CD8-positive, alpha-beta memory T cell (primary cell): ENCODE measurements at places on chromosomes 11 and 22. TPM values are rescaled to one million over a fixed set of nuclear protein-coding genes. Genes with fewer than 3 reads are reported as not detected.

Gene TREH
- not detected for total RNA-seq

Gene MGAT3
- 0.27 TPM for total RNA-seq

Gene ZBTB3
- total RNA-seq, result 9.4 TPM

Gene MPPED2
- total RNA-seq, result not detected

Gene AMOTL1
- total RNA-seq, result 0.50 TPM

Gene GGTLC2
- not detected for total RNA-seq

Gene CTR9
- 49.9 TPM for total RNA-seq

Gene MS4A15
- not detected for total RNA-seq

Gene SCGB1D2
- not detected for total RNA-seq

Gene MMP7
- total RNA-seq, result not detected

Gene SYCE3
- total RNA-seq, result not detected

Gene INPP5J
- total RNA-seq, result 0.22 TPM

Gene NXPE4
- not detected for total RNA-seq

Gene FREY1
- total RNA-seq, result 2.0 TPM

Gene CCND1
- 2.8 TPM for total RNA-seq

Gene OR51A4
- total RNA-seq, result not detected

Gene CD59
- total RNA-seq, result 28.0 TPM

Gene KRTAP5-1
- not detected for total RNA-seq

Gene SLC22A6
- total RNA-seq, result not detected

Gene DKK3
- total RNA-seq, result 2.7 TPM

Gene SOX6
- total RNA-seq, result not detected

Gene MUC2
- not detected for total RNA-seq

Gene FCHSD2
- 28.3 TPM for total RNA-seq

Gene DDX17
- total RNA-seq, result 369 TPM

Gene OR51I1
- total RNA-seq, result not detected
